Naive thymus-derived CD4-positive, alpha-beta T cell (primary cell): ENCODE measurements at places on chromosomes 1 and 21. TPM values are rescaled to one million over a fixed set of nuclear protein-coding genes. Genes with fewer than 3 reads are reported as not detected.

FGR gene
- total RNA-seq, result 246 TPM

RHD gene
- not detected for total RNA-seq

FAM177B gene
- not detected for total RNA-seq

CD1E gene
- total RNA-seq, result not detected

OPRD1 gene
- not detected for total RNA-seq

CFHR1 gene
- not detected for total RNA-seq

SLAMF9 gene
- not detected in 2 replicates for total RNA-seq

SPRR1A gene
- total RNA-seq, result not detected

CSMD2 gene
- not detected in 2 replicates for total RNA-seq

PPFIA4 gene
- 0.86 TPM for total RNA-seq

PTGS2 gene
- total RNA-seq, result 0.10 and 0.17 TPM in 2 replicates

ANGPTL7 gene
- not detected in 2 replicates for total RNA-seq

TRABD2B gene
- total RNA-seq, result not detected

FCGR2B gene
- 8.2 TPM for total RNA-seq

LYPD8 gene
- not detected in 2 replicates for total RNA-seq

LEMD1 gene
- total RNA-seq, result not detected

ADORA1 gene
- 0.44 TPM for total RNA-seq

FOXD3 gene
- not detected for total RNA-seq

OR2T29 gene
- not detected for total RNA-seq

KIF17 gene
- not detected for total RNA-seq

OR2L5 gene
- not detected for total RNA-seq

OR2L8 gene
- total RNA-seq, result 0.94 TPM

AGT gene
- total RNA-seq, result not detected

KCNJ10 gene
- not detected for total RNA-seq

CLCA4 gene
- total RNA-seq, result not detected

TNFRSF14 gene
- 248 and 253 TPM in 2 replicates for total RNA-seq

ADGRL2 gene
- not detected in 2 replicates for total RNA-seq

RGS18 gene
- 0.16 TPM for total RNA-seq

ADORA3 gene
- not detected in 2 replicates for total RNA-seq

RGS1 gene
- 193 TPM for total RNA-seq

ANGPTL3 gene
- total RNA-seq, result not detected

OR2T11 gene
- not detected for total RNA-seq

MR1 gene
- total RNA-seq, result 32.6 TPM

ADAM15 gene
- total RNA-seq, result 16.9 TPM

SPRR1B gene
- not detected in 2 replicates for total RNA-seq

NPHS2 gene
- total RNA-seq, result not detected

LDLRAD1 gene
- not detected in 2 replicates for total RNA-seq

MRPS14 gene
- 12.4 TPM for total RNA-seq

EPHA10 gene
- not detected for total RNA-seq

PTPN22 gene
- 27.5 TPM for total RNA-seq

GPBP1L1 gene
- 180 TPM for total RNA-seq

LHX4 gene
- not detected for total RNA-seq

ATP1A2 gene
- total RNA-seq, result not detected

LMOD1 gene
- total RNA-seq, result not detected

HPCAL4 gene
- 49.0 TPM for total RNA-seq

ECE1 gene
- 72.2 TPM for total RNA-seq

SFN gene
- 1.4 TPM for total RNA-seq

ASPM gene
- total RNA-seq, result 0.08 TPM

BACE2 gene
- total RNA-seq, result 3.6 TPM

COL11A1 gene
- total RNA-seq, result not detected

BSND gene
- total RNA-seq, result not detected

OLFML3 gene
- total RNA-seq, result 0.24 TPM

RGS13 gene
- total RNA-seq, result not detected

IFI44L gene
- 1.4 TPM for total RNA-seq

ESRRG gene
- total RNA-seq, result not detected

CD5L gene
- total RNA-seq, result not detected in 2 replicates

LAPTM5 gene
- total RNA-seq, result 647 TPM

ARV1 gene
- 12.3 TPM for total RNA-seq
